ENCODE measurements at places on chromosomes 7 and 10.

- no peak for DNase-seq
Observed at GRCh38 chr10:96272316-96273280, 1.2 kb upstream of the BLNK start.

- peak; percentile 56 for DNase-seq
Observed at GRCh38 chr10:100364735-100365391, 17.8 kb downstream of the SCD start.

DNA sequence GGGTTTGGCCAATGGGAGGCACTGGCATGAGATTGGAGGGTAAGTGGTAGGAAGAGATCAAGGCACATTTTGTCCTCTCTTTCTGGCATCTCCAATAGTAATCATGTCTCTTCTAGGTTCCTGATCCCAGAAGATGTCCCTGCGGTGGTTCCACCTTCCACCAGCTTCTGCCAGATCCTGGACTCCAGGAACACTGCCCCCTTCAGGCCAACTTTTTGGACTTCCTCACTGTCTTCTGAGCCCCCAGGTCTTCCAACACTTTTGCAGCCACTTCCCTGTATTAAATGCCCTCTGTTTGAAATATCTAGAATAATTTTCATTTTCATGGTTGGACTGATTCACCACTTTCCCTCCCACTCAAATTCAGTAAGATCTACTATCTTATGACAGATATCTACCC, 60.9 kb downstream of the BAMBI start:
- no peak for DNase-seq

- no peak for DNase-seq
Observed at GRCh38 chr7:26169271-26169670, 17.3 kb downstream of the NFE2L3 start.

GRCh38 chr10:95464280-95464679, 96.9 kb downstream of the SORBS1 start:
- no peak for DNase-seq

DNA sequence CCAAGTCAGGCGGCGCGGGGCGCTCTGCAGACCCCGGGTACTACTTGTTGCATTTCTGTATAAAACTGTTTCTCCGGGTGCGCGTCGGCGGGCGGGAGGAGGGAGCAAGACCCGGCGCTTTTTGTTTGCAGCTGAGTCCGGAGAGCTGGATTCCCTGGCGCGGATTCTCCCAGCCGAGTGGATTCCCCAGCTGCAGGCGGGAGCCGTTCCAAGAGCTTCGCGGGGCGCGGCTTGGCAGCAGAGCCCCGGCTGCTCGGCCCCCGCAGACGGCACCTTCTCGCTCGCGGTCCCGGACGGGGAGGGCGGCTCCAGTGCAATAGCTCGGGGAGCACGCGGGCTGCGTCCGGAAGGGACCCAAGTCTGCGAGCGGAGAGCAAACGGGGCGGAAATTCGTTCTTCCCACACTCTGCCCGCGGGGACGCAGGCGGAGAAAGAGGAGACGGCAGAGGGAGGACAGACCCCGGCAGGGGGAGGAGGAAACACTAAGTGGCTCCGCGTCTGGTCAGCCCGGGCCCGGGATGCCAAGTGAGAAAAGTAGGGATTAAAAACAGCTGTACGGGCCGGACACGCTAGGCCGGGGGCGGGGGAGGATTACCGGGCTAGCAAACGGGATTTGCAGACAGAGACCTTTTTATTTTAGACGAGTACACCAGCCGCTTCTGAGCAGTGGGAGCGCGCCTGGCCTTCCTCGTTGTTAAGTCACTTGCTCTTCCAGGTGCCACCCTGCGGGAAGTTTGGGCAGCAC, at the start of gene TRIL:
Gene TRIL, minus strand, starts transcription at position 96 of the 745 bp plus-strand sequence. CDS start 284 bp downstream, outside the sequence.
- no peak for DNase-seq

DNA sequence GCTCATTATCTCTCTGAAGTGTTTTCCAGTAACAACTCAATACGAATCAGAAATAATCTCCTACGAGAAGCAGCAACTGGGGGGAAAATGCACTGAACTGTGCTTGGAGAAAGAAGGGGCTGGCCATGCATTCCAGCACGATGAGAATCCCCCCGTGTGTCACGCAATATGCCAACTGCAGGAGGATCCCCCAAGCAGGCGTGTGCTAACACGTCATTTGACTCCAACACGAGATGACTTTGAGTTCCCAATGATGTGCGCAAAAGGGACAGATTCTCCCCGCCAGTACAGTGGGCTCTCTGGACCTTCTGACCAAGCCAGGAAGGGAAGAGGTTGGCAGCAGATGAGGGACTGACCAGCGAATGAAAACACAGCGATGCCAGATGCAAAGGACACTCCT, 105.5 kb downstream of the KCNMA1 start:
- peak; percentile 30 for DNase-seq

DNA sequence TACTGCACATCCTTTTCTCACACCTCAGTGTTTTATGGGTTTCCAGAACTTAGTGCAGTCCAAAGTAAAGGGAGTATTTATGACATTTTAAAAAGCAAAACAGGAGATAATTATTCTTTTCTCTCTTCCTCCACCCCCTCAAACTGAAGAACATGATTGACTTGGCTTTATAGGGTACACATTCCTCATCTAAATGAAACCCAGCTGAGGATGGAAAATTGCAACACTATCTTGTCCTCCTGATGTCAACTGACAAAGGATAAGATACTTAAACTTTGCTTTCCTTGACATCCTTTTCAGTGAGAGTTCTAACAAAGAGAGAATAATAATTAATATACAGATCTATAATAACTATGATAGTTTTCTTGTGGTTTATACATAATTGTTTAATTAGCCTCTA, 299.1 kb downstream of the BBS9 start:
- no peak for DNase-seq

DNA sequence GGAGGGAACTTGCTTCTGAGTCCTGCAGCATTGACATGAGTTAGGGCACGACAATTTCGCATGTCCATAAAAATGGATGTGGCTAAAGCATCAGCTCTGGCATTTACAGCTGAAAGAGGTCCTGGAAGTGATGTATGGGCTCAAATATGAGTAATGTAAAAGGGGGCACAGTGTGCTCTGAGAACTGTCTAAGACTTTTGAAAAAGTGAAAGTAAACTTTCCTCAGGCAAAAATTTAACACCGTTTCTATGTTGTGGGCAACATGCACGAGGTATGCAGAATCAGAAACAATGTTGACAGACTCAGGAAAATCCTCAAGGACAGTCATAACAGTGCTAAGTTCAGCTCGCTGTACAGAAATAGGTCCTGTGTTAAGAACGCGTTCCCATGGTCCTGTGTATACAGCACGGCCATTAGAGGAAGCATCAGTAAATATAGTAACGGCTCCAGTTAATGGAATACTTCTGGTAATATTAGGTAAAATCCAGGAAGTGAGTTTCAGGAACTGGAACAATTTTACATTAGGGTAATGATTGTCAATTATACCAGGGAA, 37.9 kb upstream of the AKR1C2 start:
- no peak for DNase-seq

GRCh38 chr10:110794808-110795207, 76.9 kb upstream of the PDCD4 start:
- DNase-seq: no peak

DNA sequence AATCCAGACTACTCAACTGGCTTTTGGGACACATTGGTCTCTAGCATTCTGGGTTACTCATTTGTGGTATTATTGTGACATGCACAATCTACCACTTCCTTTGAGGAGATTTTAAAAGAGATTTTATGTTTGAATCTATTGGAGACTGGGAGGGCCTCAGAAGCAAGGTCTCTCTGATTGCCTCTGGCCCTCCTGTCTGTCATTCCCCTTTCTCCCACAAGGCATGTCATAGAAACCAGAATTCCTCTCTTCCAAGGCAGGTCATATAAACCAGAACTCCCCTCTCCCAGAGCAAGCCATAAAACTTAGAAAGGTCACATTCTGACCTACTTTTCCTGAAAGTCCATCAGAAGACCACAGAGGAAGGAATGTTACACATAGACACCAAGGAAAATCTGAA, 777.7 kb downstream of the PHTF2 start:
- DNase-seq: peak; percentile 41

DNA sequence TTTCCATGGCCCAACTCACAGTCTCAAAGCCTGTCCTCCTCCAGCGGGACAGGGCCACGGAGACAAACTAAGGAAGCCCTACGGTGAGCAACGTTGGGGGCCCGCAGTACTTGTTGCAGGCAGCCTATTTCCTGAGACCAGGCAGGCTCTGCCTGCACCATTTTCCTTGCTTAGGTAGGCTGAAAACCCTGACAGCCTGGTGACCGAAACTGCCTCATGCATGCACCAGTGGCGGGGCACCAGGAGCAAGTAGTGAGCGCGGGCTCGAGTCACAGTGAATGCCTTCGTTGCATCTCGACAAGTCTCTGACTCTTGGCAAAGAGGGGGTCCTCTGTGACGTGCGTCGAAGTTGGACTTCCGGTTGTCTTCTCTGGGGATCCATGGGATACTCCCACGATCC, 23.3 kb upstream of the ZNF273 start:
- no peak for DNase-seq

- DNase-seq: no peak
Observed at GRCh38 chr7:110909117-110909516, 181.8 kb upstream of the LRRN3 start.

DNA sequence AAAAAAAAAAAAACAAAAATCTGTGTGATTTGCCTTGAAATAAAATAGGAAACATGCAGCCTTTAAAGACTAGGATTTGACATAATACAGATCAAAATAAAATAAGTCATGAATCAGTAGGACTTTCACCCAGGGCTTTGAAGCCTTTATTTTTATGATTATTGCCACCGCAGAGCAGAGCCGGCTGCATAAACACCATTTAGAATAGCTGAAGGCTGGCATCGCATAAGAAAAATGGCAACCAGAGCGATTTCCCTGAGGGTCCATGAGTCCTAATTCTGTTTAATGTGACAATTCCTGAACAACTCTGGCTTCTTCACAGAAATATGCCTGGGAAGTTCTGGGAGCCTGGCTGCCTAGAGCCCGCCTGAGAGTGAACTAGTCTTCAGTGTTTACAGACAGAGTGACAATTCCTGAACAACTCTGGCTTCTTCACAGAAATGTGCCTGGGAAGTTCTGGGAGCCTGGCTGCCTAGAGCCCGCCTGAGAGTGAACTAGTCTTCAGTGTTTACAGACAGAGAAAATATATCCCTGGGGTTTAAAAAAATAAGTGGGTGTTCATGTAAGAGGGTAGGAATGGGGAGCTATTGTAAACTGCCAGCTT, 112.0 kb downstream of the EEPD1 start:
- DNase-seq: no peak

DNA sequence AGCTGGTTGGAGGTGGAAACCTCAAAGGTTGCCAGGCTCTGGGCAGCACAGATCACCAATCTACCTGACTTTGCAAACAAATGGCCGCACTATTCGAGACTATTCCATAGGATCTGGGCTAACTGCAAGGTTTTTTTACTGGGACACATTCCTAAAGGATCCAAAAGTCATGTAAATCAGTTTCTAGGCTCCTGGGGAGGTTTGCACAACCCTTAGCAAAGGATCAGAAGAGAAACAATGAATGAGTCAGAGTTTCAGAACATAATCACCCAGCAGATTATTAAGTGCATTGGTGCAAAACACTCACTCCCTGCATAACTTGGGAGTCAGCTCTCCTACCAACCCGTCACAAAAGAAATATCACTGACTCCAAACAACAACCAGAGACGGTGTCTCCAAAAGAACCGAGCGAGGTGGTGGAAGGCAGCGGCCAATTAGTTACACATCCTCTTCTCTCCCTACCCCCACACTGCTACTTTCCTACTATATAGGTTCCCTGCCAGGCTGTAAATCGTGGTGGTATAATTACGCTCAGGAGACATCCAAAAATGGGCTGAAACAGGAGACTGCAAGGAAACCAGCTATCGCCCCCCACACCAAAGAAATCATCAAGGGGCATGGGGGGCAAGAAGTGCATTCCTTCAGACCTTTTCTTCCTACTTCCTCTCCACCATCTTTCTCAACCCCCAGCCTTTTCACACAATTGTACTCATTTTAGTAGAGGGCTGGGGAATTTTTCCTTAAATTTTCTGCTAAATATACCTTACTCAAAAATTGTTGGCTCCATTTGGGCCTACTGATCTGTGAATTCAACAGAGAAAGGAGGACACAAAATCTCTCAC, 3.2 kb downstream of the UBE2H start:
- peak; percentile 29 for DNase-seq

- no peak for DNase-seq
Observed at GRCh38 chr10:11525503-11525902, 85.9 kb downstream of the USP6NL start.

DNA sequence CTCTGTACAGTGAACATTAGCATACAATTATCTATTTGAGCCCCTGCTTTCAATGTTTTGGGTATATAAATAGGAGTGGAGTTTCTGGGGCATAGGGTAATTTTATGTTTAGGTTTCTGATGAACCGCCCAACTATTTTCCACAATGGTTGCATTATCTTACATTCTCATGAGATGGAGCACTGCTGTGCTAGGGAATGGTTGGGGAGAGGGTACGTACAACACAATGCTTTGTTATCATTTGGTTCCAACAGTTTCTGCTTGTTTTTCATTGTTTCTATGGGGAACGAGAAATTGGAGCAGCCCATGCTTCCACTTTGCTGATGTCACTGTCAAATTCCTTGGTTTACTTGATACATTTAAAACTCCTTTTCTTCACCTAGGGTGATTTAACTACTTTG, 1115.3 kb downstream of the REEP3 start:
- DNase-seq: no peak

GRCh38 chr10:16644146-16644545, 122.5 kb upstream of the C1QL3 start:
- DNase-seq: no peak

DNA sequence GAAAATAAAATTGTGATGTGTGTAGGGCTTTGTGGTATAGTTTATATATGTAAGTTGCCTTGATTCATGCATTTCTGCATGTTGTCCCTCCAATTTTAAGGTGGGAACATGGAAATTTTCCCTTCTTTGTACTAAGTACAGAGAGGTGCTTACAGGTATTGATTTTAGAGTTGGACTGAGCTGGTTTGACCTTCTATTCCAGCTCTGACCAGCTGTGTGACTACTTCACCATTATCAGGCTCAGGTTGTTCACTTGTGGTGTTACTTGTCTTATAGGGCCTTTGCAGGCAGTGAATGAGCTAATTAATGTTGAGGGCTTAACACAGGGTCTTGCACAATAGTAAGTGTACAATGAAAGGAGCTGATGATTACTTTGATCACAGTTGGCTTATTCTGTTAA, 16.3 kb downstream of the ZNF804B start:
- DNase-seq: no peak

DNA sequence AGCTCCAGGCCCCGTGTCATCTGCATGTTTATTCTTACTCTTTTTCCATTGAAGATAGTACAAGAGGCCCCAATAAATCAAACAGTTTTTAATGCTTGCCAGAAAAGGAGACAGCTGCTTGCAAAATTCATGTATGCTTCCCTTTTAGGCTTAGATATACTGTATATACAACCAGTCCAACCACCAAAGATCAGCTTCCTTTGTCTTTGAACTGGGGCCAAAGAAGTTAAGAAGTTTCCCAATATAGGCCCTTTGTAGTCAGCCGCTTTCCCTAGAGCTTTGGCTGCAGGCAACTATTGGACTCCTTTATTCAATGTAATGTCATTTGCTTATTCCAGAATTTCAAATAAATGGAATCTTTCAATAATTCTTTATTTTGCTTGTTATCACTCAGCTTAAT, 1395.0 kb downstream of the GATA3 start:
- no peak for DNase-seq

GRCh38 chr7:92206672-92207071, 27.7 kb upstream of the LRRD1 start:
- no peak for DNase-seq

GRCh38 chr7:85764034-85764433, 577.2 kb upstream of the SEMA3D start:
- DNase-seq: no peak

All from BJ (cell line).